Stimulated activated CD8-positive, alpha-beta memory T cell treated with anti-CD3 and anti-CD28 coated beads, Interleukin-7, amount 100 ng/mL, for 1 hour (primary cell): ENCODE measurements at places on chromosomes 11 and 22.

DNA sequence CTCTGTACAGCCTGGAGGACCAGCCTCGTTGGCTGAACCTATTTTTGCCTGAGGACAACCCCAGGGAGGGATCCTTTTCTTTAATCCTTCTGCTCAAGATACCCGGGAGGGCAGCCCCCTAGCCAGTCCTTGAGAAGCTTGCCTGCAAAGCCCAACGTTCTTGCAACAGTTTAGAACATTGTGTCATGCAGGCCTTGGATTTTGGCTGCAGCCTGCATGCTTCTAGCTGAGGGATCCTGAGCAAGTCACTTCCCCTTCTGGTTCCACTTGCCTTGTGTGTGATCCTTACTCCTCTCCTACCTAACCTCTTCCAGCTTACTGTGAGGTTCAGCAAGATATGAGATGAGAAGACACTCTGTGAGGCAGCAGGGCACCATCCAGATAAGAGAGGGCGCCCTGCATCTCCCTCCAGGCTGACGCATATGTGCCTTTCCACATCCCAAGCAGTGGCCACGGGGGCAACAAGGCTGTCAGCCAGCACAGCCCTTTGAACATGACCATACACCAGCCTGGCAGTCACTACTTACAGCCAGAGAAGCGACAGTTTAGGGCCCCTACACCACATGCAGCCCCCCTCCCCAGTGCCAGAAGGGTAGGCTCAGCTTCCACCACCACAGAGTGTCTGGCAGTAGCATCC lies 76.1 kb downstream of the C11orf58 start:
- DNase-seq = no peak

DNA sequence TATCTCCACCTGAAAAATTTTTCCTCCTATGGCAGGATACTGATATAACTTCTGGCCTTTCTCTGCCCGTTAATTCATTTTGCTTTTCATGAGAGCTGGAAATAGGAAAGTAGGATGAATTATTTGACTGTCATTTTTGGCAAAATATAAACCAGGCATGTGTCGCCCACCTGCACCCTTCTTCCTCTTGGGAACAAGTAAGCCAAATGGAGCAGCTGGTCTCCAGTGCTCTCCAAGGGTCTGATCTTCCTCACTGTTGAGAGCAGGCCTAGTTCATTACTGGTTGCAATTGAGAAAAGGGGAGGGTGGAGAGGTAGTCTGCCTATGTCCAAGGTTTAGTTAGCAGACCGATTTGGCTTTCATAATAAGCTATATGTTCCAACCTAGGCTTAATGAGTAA lies 582.2 kb downstream of the DLG2 start:
- DNase-seq = no peak

GRCh38 chr22:22655452-22656290 lies 11.3 kb downstream of the GGTLC2 start:
- DNase-seq = no peak

DNA sequence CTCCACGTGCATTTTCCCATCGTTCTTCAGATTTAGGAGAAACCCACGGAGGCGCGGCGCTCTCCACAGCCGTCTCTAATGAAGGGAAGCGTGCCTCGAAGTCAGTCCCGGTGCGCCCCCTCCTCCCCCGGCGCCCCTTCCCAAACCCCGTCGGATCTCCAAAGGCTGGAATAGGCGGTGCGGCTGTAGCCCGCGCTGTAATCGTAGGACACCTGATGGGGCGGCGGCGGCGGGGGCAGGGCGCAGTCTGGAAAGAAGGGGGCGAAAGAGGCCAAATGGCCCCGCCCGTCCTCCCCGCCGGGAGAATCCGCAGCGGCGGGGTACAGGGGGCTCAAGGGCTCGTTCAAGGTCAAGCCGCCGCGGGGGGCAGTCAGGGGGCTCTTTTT lies 1.3 kb downstream of the FAM181B start:
- DNase-seq = no peak

- peak; percentile 14 for DNase-seq
Measured at GRCh38 chr11:359181-359714, 10.1 kb upstream of the B4GALNT4 start.

- no peak for DNase-seq
Measured at GRCh38 chr11:13713982-13714381, 45.5 kb downstream of the FAR1 start.

DNA sequence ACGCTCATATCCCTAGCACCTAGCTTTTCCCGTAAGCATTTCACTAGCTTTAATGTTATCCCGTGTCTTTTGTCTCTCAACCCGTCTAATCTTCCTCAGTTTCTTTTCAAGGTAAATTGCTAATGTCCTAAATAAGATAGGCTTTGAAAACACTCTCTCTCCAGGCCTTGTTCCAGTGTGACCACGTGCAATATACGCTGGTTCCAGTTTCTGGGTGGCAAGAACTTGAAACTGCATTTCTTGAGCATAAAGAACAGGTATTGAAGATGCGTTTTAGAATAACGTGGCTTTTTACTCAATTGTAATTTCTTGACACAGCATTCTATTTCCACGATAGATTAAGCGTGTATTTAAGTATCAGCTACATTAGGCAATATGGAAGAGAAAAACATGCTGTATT lies 1.1 kb downstream of the CDC45 start:
- no peak for DNase-seq

- DNase-seq = no peak
Measured at GRCh38 chr11:130726234-130727037, 189.8 kb downstream of the SNX19 start.

GRCh38 chr22:22789922-22790845 lies 97.4 kb upstream of the IGLL5 start:
- DNase-seq = no peak

DNA sequence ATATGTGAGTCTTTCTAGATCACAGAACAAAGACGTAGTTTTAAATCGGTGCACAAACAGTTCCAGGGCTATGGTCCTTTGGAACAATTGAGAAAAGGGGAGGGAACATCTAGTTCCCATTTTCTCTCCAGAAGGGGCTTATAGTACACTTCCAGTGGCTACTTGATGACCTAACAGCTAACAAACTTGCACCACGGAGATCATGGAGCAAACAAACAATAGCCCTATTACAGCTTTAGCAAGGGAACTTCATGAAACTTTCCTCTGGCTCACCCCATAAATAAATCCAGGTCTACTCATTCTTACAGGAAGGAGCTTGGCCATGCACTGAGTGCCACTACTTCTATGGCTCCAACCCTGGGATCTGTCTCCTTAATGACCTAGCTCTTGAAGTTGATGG lies 8.3 kb upstream of the FOLR2 start:
- no peak for DNase-seq

DNA sequence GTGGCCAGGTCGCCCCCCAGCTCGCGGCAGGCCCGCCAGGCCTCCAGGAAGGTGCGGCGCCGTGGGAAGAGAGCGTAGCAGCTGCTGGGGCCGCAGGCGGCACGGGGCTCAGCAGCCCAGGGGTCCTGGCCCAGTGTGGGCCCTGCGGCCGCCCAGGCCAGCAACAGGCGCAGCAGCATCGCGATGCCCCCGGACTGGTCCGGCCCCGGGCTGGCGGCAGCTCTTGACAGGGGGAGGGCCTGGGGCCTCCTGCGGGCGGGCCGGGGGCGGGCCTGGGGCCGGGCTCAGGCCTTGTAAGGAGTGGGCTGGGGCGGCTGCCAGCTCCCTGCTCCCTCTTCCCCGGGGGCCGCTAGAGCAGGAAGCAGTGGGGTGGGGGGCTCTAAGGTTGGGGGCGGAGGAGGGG lies at the start of gene CD248:
Gene CD248, minus strand, starts transcription at position 196 of the 403 bp plus-strand sequence. Its CDS starts 17 bp downstream, at position 179.
- DNase-seq = no peak

GRCh38 chr11:1968454-1969002 lies 21.4 kb downstream of the MRPL23 start:
- no peak for DNase-seq

- no peak for DNase-seq
Measured at GRCh38 chr11:83002053-83002452, 69.6 kb downstream of the RAB30 start.

GRCh38 chr22:20254975-20255946 lies 12.9 kb downstream of the RTN4R start:
- no peak for DNase-seq

GRCh38 chr11:114386545-114386944 lies 13.8 kb downstream of the C11orf71 start:
- DNase-seq = no peak

- no peak for DNase-seq
Measured at GRCh38 chr11:12772324-12772723, 98.1 kb downstream of the TEAD1 start.

GRCh38 chr11:133509924-133510697 lies 22.2 kb downstream of the OPCML start:
- no peak for DNase-seq

DNA sequence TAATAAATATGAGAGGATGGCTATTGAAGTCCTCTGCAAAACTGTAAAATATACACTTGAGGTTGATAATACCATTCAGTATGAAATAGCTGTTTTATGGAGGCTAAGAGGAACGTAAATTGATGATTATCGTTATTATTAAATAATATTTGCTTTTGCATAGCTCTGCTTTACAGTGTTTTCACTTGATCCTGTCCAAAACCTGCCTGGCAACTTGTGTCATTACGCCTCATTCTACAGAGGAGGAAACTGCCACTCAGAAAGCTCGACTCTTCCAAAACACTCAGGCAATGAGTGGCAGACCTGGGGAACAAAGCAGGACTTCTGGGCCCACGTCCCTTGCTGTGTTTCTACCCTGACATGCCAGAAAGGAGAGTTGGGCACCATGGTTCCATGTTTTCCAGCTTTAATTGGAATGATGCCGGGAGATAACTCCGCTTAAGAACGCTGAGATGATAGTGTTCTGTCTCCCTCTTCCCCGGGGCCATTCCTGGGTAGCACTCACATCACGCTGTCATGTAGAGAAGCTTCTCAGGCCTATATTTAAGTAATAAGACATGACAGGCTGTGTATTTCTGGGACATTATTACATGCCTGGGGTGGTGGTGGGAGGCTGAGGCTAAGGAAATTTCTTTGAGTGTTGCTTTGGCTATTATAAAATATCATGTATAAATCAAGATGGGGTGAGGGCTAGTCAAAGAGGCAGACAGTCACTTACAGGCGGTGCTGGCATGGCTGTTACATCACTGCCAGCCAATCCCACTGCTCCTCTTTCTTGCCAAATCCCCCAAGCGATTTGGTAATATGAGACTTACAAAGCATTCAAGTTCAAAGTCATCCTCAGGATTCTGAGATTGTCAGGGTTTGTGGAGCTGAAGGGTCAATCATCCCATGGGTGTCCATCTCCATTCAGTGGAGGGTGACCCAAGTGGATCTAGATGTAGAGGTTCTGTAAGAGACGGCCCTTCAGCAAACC lies 501.7 kb downstream of the INSC start:
- no peak for DNase-seq

DNA sequence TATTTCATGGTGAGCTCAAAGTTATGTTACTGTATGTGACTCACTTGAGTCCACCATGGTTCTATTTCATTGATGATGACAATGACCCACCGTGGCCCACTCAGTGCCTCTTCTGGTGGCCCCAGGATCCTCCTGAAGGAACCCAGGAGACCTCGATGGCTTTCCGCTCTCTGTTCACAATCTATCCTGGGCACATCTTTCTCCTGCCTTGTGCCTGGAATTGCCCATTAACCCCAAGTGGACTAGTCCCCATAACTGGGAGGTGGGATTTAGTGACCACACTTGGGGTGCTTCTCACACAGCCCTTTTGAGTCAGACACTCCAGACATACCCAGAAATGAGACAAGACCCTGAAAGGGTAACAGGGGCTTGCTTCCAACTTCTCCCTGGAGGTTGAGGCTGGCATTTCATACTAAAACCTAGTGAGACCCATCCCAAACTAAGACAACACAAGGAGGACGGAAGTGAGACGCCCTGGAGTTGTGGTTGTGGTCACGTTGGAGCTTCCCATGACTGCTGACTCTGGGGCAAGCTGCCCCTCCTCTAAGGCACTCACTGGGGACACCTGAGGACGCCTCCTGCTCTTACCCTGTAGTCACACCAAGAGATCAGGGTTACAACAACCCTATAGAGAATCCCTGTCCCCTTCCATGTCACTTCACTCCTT lies 22.1 kb downstream of the IGLL5 start:
- DNase-seq = no peak

- no peak for DNase-seq
Measured at GRCh38 chr11:131977231-131977630, 606.8 kb downstream of the NTM start.
